WTC11 (cell line): ENCODE measurements at places on chromosomes 13 and 19. TPM values are rescaled to one million over a fixed set of nuclear protein-coding genes. Genes with fewer than 3 reads are reported as not detected.

The PSG1 gene
- not detected in 3 replicates for total RNA-seq

The IL27RA gene
- 11.8 to 12.2 TPM (median 12.0 TPM) in 3 replicates for total RNA-seq

The ZNF584 gene
- total RNA-seq = 6.6 to 6.8 TPM (median 6.8 TPM) in 3 replicates

The KLK10 gene
- 3.2 to 4.9 TPM (median 4.9 TPM) in 3 replicates for total RNA-seq

The ZNF556 gene
- total RNA-seq = 0.02 to 0.11 TPM in 2 of 3 replicates, not detected in the other

The IGFLR1 gene
- total RNA-seq = 9.9 to 12.7 TPM (median 12.3 TPM) in 3 replicates

The LRRC63 gene
- total RNA-seq = 0.11 TPM in 1 of 3 replicates, not detected in the others

The CGB8 gene
- 0.31 TPM in 1 of 3 replicates, not detected in the others for total RNA-seq

The URI1 gene
- total RNA-seq = 56.9 to 59.5 TPM (median 57.1 TPM) in 3 replicates

The HRC gene
- total RNA-seq = 1.9 to 5.0 TPM (median 4.6 TPM) in 3 replicates

The ZNF440 gene
- 10.9 to 16.4 TPM (median 12.7 TPM) in 3 replicates for total RNA-seq

The MEDAG gene
- total RNA-seq = 1.9 to 2.4 TPM (median 2.1 TPM) in 3 replicates

The MAP4K1 gene
- 14.0 to 25.0 TPM (median 24.5 TPM) in 3 replicates for total RNA-seq

The FGF21 gene
- total RNA-seq = 0.21 to 0.44 TPM (median 0.26 TPM) in 3 replicates

The CLDN10 gene
- 24.7 to 29.6 TPM (median 29.5 TPM) in 3 replicates for total RNA-seq

The PRR12 gene
- total RNA-seq = 78.6 to 86.1 TPM (median 83.3 TPM) in 3 replicates

The PROZ gene
- total RNA-seq = not detected in 3 replicates

The APOC4 gene
- not detected in 3 replicates for total RNA-seq

The MYH14 gene
- total RNA-seq = 25.8 to 33.5 TPM (median 31.2 TPM) in 3 replicates

The GFY gene
- 0.85 to 1.4 TPM (median 0.87 TPM) in 3 replicates for total RNA-seq

The WDR88 gene
- 0.28 TPM in 1 of 3 replicates, not detected in the others for total RNA-seq

The CGB5 gene
- 0.30 to 0.62 TPM (median 0.35 TPM) in 3 replicates for total RNA-seq

The ZNF429 gene
- 7.7 to 9.2 TPM (median 9.1 TPM) in 3 replicates for total RNA-seq

The EDNRB gene
- 55.8 to 142 TPM (median 142 TPM) in 3 replicates for total RNA-seq

The C19orf85 gene
- 2.1 to 2.5 TPM (median 2.2 TPM) in 3 replicates for total RNA-seq

The ZNF772 gene
- total RNA-seq = 13.1 to 15.0 TPM (median 14.0 TPM) in 3 replicates

The CYP2A6 gene
- total RNA-seq = 0.25 to 0.80 TPM (median 0.28 TPM) in 3 replicates

The SERPINE3 gene
- 0.16 to 0.64 TPM (median 0.59 TPM) in 3 replicates for total RNA-seq

The FBXL12 gene
- total RNA-seq = 34.2 to 37.6 TPM (median 35.7 TPM) in 3 replicates

The CACNA1A gene
- 28.9 to 35.5 TPM (median 34.9 TPM) in 3 replicates for total RNA-seq
